ENCODE measurements at places on chromosomes 2 and 18.

DNA sequence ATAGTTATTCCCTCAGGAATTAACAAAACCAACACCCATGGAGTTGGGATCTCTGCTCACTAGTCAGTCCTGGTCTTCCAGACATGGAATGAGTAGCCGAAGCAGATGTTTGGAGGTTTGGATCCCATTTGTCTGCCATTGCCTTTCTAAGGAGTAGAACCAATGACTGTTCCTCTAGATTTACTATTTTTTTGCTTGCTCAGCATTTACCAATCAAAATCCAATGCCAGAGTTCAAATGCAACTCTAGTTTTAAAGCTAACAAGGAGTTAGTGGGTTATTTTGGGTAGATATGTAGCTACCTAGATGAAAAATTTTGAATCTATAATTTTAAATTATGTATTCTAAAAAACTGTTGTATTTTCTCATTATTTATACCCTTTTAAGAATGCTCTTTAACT lies 62.6 kb downstream of the MALT1 start:
- DNase-seq, result no peak

- DNase-seq, result no peak
These were observed 108.1 kb upstream of the POU3F3 start for GRCh38 chr2:104745846-104746245.

GRCh38 chr2:142734770-142735169 lies 142.7 kb upstream of the KYNU start:
- no peak for DNase-seq

GRCh38 chr18:13444430-13445240 lies 226.1 kb downstream of the LDLRAD4 start:
- no peak for DNase-seq

- DNase-seq, result no peak
These were observed 9.0 kb upstream of the CREG2 start for GRCh38 chr2:101396316-101396717.

DNA sequence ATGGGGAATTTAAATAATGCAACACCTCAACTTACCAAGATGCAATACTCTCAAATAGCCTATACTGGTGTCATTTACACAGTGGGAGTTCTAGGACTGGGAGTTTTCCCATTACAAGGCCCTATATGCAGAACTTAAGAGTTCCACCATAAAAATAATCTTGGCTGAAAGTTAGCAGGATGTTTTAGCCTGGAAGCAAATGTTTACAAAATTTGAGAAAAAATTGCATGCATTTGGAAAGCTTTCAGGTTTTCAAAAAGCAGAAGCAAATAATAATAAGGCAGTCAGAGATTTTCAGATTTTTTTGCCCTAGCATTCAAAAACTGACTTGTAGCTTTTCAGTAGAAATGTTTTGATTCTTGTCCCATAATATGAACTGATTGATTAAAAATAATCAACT lies 397.3 kb downstream of the ARHGAP15 start:
- DNase-seq, result no peak

DNA sequence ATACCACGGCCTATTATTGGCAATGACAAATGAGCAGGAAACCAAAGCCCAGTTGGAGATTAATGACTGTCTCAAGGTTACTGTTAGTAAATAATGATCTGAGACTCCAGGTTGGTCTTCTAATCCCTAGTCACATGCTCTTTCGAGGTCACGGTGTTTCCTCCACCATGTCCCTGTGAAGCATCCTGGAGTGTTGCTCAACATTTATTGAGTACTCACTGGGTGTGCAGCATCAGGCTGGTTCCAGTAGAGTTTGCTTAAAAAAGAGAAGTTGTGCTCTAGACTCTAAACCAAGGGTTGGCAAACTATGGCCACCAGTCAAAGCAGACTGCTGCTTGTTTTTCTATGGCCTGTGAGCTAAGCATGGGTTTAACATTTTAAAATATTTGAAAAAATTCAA lies 263.8 kb upstream of the ATP5MC3 start:
- no peak for DNase-seq

- DNase-seq, result no peak
These were observed 92.7 kb downstream of the PIK3C3 start for GRCh38 chr18:42047721-42048120.

GRCh38 chr2:66438891-66439811 lies 4.2 kb downstream of the MEIS1 start:
- DNase-seq, result no peak

GRCh38 chr2:3460156-3460555 lies 59.2 kb downstream of the ADI1 start:
- DNase-seq, result no peak

- DNase-seq, result no peak
These were observed 35.6 kb upstream of the UBE2F start for GRCh38 chr2:237931205-237931721.

GRCh38 chr18:57819671-57820460 lies 16.8 kb upstream of the ATP8B1 start:
- DNase-seq, result peak; percentile 27

- no peak for DNase-seq
These were observed 83.5 kb downstream of the HRH4 start for GRCh38 chr18:24543795-24544498.

DNA sequence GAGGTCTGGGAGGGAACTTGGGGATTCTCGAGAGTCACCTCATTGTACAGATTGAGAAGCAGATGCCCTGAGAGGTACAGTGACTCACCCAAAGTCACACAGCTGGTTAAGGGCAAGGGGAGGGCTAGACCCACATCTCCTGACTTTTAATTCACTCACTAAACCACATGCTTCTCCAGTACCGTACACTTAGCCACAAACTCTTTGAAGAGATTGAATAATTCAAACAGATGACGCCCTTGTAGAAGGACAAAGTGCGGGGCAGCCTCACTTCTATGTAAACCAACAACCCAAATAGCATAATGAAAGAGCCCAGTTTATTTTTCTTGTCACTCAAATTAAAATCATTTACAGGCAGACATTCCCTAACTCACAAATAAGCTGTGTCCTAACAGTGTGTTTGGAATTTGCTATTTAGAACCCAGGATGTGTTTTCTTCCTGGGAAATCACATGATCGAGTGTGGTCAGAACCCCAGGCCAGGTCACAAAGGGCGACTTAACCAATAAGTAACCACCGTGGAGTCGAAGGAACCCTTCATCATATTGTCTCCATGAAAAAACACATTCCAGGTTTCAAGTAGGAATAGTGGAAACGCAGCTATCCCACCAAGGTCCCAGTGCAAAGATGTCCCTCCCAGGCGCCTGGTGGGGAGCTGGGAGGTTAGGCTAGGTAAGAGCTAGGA lies 35.8 kb upstream of the PTPN4 start:
- no peak for DNase-seq

GRCh38 chr2:217530392-217531090 lies 472.3 kb downstream of the TNS1 start:
- no peak for DNase-seq

- DNase-seq, result no peak
These were observed 68.3 kb downstream of the CD28 start for GRCh38 chr2:203774760-203775159.

GRCh38 chr2:230974096-230974913 lies 21.6 kb upstream of the SPATA3 start:
- no peak for DNase-seq

DNA sequence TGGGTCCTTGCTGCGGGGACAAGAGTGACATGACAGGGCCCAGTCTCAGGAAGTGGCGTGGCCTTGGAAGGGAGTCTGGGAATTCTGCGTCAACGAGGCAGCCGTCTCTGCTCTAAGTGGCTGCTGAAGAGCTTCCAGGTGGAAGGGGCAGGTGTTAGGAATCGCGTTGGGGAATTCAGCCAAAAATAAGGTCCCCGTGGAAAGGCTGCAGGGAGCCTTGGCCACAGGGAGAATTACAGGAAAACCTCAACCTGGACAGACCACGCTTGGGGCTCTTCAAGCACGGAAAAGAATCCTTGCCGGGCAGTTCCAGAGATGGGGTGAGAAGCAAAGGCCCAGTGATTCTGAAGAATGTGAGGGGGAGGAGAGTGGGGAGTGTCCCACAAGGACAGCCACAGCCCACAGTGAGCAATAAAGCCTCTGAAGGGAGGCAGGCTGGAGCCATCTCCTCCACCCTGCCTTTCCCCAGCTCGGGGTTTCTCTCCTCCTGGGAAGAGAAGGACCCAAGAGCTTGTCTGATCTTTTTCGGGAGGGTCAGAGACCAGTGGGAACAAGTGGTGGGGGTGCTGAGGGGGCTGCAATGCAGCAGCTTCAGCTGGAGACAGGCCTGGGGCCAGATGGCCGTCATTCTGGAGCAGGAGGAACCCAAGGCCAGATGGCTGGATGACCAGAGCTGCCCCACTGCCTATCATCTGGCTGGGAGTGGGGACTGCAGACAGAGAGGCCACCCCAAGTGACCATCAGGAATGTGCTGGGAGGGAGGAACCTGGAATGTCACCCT lies 106.4 kb upstream of the SMAD2 start:
- DNase-seq, result no peak

DNA sequence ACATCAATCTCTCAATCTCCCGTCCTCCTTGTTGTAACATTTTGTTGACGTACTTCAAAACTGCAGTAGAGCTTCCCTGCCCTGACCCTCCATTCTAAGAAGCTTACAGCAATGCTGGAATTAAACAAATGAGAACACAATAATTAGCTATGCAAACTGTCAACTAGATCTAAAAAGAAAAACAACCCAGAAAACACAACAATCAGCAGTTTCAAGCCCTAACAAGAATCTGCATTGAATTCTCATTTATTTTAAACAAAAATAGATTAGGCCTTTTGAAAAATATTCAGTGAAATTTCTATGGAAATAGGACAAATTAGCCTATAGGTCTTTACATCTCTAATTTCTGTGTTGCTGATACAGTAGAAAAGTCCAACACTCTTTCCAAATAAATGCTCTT lies 807.0 kb upstream of the FSHR start:
- DNase-seq, result no peak

DNA sequence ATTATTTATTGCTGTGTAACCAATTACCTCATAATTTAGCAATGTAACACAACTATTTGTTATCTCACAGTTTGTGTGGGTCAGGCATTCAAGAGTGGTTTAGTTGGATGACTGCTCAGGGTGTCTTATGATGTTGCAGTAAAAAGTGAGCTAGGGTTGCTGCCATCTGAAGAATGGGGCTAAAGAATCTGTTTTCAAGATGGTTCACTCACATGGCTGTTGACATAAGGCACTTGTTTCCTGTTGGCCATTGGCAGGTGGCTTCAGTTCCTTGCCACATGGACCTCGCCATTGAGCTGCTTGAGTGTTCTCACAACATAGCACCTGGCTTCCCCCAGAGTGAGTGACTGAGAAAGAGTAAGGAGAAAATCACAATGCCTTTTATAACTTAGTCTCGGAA lies 123.2 kb downstream of the TMEM17 start:
- DNase-seq, result no peak

DNA sequence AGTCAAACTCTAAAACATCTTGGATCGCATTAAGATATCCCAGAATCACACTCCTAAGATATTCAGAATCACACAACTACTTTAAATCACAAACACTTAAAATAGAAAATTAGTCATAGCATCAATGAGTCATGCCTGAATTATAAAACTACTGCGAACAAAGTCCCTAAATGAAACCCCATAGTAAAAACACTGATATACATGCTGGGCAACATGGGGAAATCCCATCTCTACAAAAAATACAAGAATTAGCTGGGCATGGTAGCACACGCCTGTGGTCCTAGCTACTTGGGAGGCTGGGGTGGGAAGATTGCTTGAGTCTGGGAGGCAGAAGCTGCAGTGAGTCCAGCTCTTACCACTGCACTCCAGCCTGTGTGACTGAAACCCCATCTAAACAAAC lies 101.7 kb downstream of the COBLL1 start:
- no peak for DNase-seq

GRCh38 chr2:101718993-101719571 lies 21.6 kb downstream of the MAP4K4 start:
- no peak for DNase-seq

DNA sequence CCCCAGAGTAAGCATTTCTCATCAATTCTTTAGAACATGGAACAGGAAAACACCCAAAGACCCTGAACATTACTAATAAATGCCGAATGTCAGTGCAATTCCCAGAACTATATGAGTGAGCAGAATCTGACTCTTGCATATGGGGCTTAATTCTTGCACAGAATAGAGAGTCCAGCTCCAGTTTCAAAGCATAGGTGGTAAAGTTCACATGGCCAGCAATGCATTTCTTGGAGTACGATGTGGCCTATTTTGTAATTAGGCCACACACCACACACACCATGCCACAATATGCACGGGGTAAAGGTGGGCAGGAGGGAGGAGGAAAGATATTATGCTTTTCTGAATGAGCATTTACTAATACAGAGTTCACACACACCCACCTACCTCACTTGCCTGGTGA lies 56.5 kb downstream of the PLA2R1 start:
- DNase-seq, result no peak

GRCh38 chr2:232497348-232497747 lies 9.7 kb upstream of the ECEL1 start:
- no peak for DNase-seq

DNA sequence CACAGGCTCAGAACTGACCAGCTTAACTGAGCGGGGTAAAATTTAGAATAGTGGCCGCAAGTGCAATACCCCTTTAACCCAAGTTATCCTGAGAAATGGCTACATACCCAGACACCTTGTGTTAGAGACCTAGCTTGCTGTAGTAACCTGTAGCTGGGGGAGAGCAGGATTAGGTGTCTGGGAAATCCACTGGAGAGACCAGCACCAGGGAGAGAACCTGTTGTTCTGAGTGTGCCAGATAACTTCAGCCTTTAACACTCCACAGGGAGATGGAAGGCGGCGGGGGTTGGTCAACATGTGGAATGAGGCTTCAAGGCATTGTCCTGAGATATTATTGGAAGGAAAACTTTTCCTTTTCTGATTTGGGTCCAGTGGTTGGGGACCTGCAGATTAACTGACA lies 356.0 kb downstream of the PTPRM start:
- DNase-seq, result no peak

GRCh38 chr2:203328760-203329540 lies 756 bp downstream of the ABI2 start:
- DNase-seq, result peak; percentile 51

DNA sequence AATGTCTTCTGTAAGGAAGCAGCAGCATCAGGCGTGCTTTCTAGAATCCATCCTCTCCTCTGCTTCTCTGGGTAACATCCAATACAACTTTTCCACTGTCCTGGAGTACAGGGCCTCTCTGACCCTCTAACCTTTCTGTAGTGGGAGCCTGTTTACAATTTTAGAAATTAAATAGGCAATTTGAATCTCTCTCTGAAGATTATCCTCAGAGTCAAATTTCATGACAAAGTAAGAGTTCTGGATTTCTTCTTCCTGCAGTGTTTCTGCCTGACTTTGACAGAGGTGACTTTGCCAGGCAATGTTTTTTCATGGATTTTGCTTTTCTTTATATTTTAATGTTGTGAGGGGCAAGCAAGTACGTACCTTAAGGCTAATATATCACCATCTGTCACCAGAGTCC lies 558.4 kb downstream of the PARD3B start:
- no peak for DNase-seq

GRCh38 chr2:163312713-163313112 lies 423.1 kb downstream of the FIGN start:
- no peak for DNase-seq

- peak; percentile 72 for DNase-seq
These were observed 23.0 kb downstream of the CDC42EP3 start for GRCh38 chr2:37648331-37649011.

GRCh38 chr2:170340693-170341068 lies 162.7 kb downstream of the MYO3B start:
- no peak for DNase-seq

Data from BE2C (cell line).